PC-3 (cell line): ENCODE measurements at places on chromosomes 3 and 15. TPM values are rescaled to one million over a fixed set of nuclear protein-coding genes. Genes with fewer than 3 reads are reported as not detected.
A peak's percentile ranks its signal among the peaks of the same experiment; 100 is the strongest.

DNA sequence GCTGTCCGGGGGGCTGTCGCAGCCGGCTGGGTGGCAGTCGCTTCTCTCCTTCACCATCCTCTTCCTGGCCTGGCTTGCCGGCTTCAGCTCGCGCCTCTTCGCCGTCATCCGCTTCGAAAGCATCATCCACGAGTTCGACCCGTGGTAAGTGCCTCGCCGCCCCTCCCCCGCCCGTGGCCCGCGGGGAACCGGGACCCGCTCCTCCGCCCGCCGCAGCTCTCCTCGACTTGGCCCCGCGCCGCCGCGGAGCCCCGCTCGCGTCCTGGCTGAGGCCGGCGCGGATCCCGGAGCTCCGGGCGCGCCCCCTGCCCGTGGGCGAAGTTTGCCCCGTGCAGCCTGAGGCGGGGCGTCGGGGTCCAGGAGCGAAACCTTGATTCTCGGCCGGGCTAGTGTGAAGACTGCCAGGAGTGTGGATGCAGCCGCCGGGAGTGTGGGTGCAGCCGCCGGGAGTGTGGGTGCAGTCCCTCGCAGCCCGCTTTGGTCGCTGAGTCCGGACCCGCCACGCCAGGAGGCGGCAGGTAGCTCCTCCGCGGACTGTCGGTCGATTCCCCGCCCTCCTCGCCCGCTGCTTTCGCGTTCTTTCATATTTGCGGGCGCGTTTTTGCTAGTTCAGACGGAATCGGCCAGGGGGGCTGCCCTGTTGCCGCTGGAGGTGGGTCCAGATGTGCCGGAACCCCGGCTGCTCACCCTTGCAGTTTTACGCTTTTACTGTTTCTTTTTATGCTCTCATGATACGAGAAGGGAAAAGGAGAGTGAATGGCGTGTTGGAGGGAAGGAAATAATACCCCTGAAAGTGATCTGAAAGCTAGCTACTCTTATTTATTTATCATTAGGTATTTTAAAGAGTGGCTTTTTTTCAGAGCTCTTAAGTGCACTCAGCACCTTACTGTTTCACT lies 692 bp downstream of the STT3B start:
- H3K4me3 ChIP-seq, result peak overlapping the region; percentile 98
- H3K27ac ChIP-seq, result peak overlapping the region; percentile 96
- peaks cover 28% of the 10 kb centered on the region for H3K4me1 ChIP-seq
- H3K27me3 ChIP-seq, result no peaks in the 10 kb centered on the region
- H3K36me3 ChIP-seq, result no peaks in the 10 kb centered on the region

Gene OR5K2
- total RNA-seq, result not detected in 2 replicates

- peaks cover 55% of the 10 kb centered on the region for H3K27me3 ChIP-seq
- no peak overlapping the region for H3K27ac ChIP-seq
- H3K4me1 ChIP-seq, result peaks cover 4% of the 10 kb centered on the region; the same call in 1 of the 2 replicates
- no peaks in the 10 kb centered on the region for H3K36me3 ChIP-seq
- no peak overlapping the region for H3K4me3 ChIP-seq
Observed at GRCh38 chr3:187315872-187316271, 24.3 kb upstream of the MASP1 start.

Gene ROPN1
- total RNA-seq, result not detected in 2 replicates

DNA sequence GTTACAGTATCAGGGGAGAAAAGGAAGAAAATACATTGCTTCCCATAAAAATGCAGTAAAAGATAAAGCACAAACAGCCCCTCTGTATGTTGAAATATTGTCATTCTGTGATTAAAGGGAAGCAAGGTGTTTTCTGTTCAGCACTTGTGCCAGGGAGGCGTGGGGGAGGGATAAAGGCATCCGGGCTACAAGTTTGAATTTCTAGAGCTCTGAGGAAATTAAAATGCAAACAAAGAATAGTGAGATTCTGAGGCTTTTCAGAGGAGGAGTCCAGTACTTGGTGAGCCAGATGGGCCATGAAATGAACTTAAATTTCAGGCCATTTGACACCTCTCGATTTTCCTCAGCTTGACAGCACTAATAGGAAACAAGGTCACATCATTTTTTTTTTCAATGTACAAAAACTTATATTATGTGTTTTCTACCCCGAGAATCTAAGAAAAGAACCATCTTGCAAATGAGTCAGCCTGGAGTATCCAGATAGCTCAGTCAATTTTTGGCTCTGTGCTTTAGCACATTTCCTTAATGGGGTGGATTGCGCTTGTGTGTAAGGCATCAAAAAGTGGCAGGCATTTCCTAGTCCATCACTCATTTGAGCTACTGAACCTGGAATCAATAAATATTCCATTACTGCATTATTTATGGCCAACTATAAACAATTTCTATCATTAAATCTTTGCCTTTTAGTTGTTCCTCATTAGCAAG lies 640.8 kb upstream of the TBL1XR1 start:
- DNase-seq, result no peak
- H3K4me3 ChIP-seq, result no peak overlapping the region
- H3K27me3 ChIP-seq, result no peaks in the 10 kb centered on the region
- no peak overlapping the region for H3K27ac ChIP-seq
- H3K4me1 ChIP-seq, result peaks cover 26% of the 10 kb centered on the region
- no peaks in the 10 kb centered on the region for H3K36me3 ChIP-seq

Gene SERINC4
- not detected in 2 replicates for total RNA-seq
